ENCODE measurements at places on chromosomes 4 and X.

GRCh38 chrX:72041871-72042851 lies 89.6 kb downstream of the RTL5 start:
- peak; percentile 30 for DNase-seq

- DNase-seq = no peak
Observed at GRCh38 chrX:44667771-44668170, 125.1 kb upstream of the FUNDC1 start.

DNA sequence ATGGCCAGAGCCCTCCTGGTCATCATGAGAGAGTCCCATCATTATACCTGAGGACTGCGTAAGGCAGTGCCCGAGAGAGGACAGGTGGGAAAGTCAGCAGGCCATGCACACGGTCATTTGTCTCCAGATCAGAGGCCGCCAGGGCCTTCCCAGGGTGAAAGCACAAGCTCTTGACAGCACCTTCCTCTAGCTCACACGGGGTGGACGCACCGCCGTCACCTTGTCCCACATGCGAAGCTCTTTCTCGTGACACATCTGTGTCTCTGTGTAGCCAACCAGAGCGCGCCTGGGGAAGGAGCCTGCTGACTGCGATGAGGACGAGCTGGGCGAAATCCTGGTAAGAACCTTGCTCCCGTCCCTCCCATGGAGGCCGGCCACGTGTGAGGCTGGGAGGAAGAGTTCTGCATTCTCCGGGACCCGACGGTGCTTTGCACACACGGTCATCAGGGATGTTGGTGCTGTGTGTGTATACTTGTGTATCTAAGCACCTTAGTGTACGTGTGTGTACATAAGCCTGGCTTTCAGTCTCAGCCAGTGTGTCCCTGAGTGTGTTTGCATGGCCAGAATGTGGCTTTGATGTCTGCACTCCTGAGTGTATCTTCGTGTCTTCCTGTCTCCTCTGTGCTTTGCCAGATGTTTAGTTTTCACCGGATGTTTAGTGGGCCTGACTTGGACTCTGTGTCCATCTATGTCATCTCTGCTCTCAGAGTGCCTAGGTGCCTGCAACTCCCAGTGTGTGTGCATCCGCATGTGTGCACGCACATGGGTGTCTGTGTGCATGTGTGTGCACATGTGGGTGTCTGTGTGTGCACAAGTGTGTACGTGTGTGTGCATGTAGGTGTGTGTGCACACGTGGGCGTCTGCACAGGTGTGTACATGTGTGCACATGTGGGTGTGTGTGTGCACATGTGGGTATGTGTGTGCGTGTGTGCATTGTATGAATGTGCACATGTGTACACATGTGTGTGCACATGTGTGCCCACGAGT lies 15.1 kb downstream of the ATP5ME start:
- DNase-seq = no peak

GRCh38 chrX:150035531-150035930 lies 97.2 kb upstream of the EOLA2 start:
- peak; percentile 64 for DNase-seq

GRCh38 chrX:46185923-46186810 lies 359.1 kb downstream of the ZNF674 start:
- no peak for DNase-seq

GRCh38 chr4:155515444-155516075 lies 138.8 kb upstream of the MAP9 start:
- DNase-seq = no peak

DNA sequence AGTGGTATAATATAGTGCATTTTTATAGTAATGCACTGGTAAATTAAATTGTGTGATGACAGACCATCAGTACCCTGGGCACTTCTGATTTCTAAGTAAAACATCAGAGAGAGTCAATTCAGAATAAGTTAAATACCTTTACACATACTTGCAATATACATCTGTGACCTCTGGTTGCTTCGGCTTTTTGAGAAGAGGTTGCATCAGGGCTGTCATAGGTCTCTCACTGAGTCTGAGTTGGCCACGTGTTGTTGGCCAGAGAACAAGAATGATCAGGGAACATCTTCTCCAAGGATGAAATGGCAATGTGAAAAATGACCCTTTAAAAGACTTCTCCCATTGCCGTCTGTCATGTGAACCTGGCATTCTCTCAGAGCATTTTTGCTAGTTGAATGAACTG lies 36.9 kb upstream of the PUDP start:
- no peak for DNase-seq

- DNase-seq = peak; percentile 53
Observed at GRCh38 chr4:86522349-86522748, 71.8 kb upstream of the PTPN13 start.

DNA sequence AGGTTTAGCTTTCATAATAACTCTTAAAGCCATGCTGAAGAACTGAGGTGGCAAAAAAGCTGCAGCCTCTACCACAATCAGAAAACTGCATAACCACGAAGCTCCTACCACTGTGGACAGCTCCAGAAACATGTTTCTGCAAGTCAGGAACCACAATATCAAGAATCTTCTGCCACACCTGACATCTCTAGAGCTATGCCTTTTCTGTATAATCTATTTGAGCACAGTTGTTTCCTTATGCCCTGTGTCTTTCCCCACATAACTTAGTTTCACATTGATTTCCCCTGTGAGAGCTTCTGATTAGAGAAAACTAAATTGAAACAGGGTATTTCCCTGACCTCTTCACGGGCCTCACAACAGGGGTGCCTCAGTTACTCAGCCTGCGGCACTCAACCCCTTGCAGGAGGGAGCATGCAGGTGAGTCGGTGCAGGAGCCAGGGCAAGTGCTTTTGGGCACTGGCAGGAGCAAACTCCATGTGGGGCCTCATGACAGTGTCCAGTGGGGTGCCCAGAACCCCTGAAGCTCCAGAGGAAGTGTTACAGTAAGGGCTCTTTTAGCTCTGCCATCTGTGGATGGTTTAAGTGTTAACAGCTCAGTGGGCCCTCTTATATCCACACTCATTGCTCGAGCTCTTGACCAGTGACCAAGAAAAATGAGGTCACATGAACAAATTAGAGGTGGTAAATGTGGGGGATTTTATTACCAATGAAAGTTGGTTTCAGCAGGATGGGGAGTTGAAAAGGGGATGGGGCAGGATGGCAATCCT lies 132.8 kb upstream of the BMP3 start:
- DNase-seq = no peak

DNA sequence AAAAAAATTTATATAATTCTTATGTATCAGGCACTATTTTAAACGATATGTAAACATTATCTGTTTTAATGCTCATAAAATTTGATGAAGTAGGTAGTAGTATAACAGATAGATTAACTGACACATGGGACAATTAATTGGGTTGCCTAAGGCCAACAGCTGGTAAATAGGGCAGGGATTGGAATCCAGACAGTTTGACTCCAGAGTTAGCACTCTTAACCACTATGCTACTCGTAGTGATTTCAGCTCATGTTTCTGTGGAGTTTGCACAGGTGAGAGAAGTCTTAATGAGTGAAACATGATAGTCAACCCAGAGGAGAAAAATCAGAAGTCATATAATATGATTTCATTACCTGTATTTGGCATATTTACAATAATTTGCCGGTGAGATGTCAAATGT lies 126.0 kb upstream of the WDFY3 start:
- no peak for DNase-seq

DNA sequence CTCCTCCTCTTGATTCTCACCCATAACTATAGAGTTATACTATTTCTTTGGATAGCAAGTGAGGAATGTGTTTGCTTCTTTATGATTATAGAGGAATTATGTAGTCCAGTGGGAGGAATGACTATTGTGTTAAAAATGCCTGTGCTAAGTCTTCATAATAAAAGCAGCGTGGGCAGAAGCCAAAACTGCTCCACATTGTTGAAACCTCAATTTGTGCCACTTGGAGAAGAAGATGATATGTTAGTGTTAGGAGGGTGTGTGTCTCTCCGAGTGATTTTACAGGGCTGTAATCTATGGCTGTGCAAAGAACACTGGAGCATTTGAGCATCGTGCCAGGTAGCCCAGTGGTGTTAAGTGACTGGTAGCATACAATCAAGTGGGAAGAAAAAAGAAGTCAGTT lies 74.3 kb downstream of the FRAS1 start:
- peak; percentile 83 for DNase-seq

DNA sequence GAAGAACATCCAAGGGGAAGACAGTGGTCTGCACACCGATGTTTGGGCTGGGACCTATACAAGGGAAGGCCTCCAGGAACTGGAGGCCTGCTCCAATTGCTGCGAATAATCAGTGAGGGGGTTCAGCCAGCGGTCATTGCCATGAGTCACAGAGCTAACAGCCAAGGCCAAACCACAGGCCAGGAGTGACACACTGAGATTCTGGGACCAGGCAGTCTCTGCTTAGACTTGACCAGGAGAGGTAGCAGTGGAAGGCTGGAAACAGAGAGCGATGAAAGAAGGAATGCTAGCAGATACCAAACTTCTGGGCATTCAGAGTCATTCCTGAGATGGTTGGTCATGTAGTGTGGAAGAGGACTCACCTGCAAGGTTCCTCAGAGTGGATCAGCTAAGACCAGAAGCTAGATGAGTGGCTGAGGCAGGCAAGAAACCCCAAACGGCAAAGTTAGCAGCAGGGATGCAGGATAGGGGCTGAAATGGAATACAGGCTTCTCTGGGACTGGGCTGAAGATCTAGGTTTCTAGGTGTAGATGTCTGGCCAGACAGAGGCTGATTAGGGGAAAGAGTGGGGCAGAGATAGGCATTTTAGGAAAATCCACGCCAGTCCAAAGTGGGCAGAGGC lies 54.7 kb downstream of the CNGA2 start:
- DNase-seq = peak; percentile 88

DNA sequence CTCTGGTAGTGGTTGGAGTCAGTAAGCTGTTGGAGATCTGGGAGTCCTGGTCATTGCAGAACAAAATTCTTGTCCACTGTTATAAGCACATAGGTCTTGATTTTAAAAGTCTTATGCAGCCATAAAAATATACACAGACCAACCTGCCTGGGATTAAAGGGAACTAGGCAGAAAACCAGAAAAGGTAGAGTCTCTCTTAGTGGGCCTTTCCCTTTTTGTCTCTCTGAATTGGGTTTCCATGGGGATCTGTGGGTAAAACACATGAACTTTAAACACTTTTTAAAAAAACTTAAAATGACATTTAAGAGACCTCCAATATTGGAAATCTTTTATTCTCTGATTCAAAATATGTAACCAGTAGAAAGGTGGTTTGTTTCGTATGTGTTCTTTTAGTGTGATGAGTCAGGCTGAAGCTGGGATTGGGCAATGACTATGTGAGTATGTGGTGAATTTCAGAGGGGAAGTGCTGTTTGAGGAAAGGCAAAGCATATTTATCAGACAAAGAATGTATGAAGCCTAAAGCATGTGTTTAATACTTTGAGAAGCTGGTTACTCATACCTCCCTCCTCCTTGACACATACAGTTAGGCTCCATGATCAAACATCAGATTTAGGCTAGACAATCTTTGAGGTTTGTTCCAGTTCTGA lies 29.6 kb downstream of the SLC16A2 start:
- peak; percentile 90 for DNase-seq

DNA sequence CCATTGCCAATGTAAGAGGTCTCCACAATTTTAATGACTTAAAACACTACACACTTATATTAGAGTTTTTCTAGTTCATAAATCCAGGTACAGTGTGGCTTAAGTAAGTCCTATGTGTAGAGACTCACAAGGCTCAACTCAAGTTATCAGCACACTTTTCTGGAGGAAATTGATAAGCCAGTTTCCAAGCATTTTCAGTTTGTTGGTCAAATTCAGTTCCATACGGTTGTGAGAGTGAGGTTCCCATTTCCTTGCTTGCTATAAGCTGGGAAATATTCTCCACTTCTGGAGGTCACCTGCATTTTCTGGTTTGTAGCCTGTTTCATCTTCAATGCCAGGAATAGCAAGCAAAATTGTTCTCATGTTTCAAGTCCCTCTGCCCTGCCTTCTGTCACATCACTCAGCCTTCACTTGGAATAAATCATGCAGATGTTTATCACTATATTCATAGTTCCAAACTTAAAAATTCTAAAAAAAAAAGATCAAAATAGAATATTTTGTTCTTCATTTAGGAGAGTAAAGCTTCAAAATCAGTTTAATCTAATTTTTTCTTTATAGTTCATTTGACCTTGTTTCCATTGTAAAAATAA lies 1137.5 kb upstream of the INTU start:
- no peak for DNase-seq

DNA sequence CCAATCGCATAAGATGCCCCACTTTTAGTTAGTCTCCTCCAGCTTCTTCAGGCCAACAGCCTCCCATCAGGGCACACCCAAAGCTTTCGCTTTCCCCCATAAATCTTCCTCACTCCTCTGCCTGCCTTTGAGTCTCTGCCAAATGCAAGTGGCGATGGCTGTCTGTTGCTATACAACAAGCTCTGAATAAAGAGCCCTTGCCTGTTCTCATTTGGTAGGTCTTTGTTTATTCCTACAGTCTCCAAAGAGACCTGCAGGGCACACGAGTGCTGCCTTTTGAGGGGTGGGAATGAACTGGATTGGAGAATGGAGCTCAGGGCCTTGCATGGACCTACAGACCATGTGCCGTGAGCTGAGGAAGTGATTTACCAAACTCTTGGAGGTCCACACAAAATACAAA lies 52.2 kb upstream of the SOD3 start:
- DNase-seq = no peak

- peak; percentile 91 for DNase-seq
Observed at GRCh38 chr4:40662962-40663604, 33.4 kb upstream of the RBM47 start.

DNA sequence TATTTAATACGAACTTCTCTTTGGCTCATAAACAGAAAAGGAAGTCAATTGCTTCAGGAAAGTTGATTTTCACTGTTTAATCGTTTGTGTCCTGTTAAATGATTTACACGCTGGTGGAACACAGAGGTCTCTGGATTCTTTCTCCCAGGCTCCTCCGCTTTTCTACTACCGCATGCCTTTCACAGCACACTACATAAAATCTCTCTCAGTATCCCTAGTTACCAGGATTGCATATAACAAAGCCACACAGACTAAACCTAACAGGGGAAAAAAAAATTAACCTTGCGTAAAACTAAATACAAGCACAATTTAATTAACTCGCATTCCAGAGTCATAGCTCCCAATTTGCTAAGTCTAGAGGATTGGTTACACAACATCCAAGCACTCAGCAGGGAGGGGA lies 133.9 kb downstream of the CORIN start:
- DNase-seq = peak; percentile 10

- peak; percentile 21 for DNase-seq
Observed at GRCh38 chrX:40912166-40912565, 173.1 kb upstream of the USP9X start.

DNA sequence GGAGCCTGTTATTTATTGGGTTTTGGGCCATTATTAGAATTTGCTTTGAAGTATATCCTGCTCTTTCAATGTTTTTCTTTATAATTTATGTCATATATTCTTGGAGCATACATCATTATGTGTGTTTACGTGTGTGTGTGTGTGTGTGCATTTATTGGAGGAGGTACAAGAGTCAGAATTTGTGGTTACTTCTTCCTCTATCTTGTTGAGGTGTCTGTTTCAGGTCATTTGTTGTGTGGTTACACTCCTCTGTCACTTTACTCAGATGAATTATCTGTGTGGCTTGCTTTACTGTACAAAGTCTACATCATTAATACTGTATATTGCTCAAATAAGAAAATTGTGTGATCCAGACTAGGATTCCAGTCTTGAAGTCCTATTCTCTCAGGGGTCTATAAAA lies 1957.4 kb upstream of the TENM3 start:
- DNase-seq = no peak

Measured in GM23248 (cell line).